COLO829 (cell line): ENCODE measurements at places on chromosomes 16 and 17.

GRCh38 chr17:61015966-61016365 is 338.3 kb downstream of the BCAS3 start:
- no peak for DNase-seq

- no peak for DNase-seq
Observed at GRCh38 chr16:74143171-74143570, 153.4 kb upstream of the PSMD7 start.

- DNase-seq = no peak
Observed at GRCh38 chr17:48393283-48393682, 36.7 kb downstream of the SKAP1 start.

GRCh38 chr17:3951003-3951402 is 13.2 kb downstream of the ATP2A3 start:
- no peak for DNase-seq

GRCh38 chr16:85285681-85286065 is 173.4 kb upstream of the CIBAR2 start:
- DNase-seq = no peak

GRCh38 chr17:40322358-40323315 is 13.7 kb downstream of the RARA start:
- DNase-seq = peak; percentile 95

GRCh38 chr16:273547-274421 is 2.0 kb downstream of the RGS11 start:
- no peak for DNase-seq

DNA sequence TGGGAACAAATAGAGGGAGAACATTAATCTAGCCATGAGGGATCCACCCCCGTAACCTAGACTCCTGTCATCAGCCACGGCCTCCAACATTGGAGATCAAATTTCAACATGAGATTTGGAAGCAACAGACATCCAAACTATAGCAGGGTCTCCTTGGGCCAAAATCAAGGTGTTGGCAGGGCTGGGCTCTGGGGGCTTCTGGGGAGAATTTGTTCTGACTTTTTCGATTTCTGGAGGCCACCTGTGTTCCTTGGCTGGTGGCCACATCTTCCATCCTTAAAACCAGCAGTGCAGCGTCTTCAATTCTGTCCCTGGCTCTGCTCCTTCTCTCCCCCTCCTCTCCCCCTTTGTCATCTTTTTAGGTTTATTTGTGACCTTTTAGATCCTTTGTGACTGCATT is 546.2 kb downstream of the WWOX start:
- DNase-seq = no peak

- DNase-seq = no peak
Observed at GRCh38 chr16:85523602-85524364, 89.3 kb upstream of the GSE1 start.

DNA sequence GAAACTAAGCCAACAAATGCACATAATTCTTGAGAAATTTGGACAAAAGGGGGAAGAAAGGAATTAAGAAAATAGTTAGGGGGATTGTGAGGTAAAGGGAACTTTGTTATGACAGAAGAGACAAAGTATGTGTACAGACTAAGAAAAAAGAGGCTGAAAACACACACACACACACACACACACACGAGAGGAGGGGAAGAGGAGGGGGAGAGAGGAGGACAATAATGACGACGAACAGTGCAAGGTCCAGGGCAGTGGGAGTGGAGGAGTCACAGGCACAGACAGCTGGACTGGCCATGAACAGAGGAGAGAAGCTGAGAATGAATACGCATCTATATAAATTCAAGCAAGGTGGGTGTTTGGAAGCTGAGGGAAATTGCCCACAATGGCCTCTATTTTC is 44.6 kb downstream of the MARVELD3 start:
- no peak for DNase-seq

DNA sequence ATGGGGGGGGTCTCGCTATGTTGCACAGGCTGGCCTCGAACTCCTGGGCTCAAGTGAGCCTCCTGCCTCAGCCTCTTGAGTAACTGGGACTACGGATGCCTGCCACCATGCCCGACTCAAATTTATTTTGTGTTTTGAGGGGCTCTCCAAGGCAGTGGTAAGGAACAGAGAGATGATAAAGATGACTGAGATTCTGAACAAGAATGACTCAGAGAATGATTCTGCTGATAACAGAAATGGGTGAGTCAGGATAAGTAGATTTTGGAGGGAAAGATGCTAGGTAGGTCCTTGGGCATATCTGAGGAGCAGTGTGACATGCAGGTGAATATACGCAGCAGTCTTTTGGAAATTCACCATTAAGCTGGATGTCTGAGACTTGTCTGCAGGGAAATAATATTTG is 2.6 kb downstream of the TMEM220 start:
- no peak for DNase-seq

- DNase-seq = no peak
Observed at GRCh38 chr16:48903039-48903438, 293.1 kb upstream of the N4BP1 start.

GRCh38 chr17:35167666-35168065 is 20.0 kb downstream of the UNC45B start:
- DNase-seq = no peak

- no peak for DNase-seq
Observed at GRCh38 chr16:3001316-3001715, 11.4 kb upstream of the CLDN9 start.

DNA sequence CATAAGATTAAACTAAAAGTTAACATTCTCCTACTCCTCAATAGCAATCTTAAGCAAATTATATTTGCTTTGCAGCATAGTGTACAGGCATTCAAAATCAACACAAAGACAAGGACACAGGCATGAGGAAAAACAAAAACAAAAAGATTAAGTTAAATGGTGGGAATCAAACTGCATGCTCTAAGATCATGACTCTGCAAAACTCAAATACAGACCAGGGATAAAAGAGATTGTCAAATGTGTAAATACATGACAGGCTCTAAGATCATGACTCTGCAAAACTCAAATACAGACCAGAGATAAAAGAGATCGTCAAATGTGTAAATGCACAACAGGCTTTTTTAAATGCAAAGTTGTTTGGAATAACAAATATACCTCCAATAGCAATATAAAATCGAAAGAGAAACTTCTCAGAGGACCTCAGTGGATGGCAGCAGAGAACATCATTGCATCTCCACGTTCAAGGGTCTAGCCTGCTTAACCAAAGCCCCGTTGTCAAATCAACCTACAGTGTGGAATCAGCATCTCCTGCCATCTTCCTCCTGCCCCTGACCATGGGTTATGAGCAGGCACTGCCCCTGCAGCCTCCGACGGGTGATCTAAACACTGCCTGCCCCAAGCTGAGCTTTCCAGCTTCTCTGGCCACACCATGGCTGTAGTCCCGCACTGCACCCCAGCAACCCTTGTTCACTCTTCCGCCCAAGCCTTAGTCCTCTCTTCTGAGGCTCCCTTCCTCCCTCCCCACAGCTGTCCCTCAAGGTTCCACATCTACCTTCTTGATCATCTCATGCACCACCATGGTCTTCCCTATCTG is 446.1 kb downstream of the SOX9 start:
- DNase-seq = no peak
